ENCODE measurements at places on chromosomes 11 and 22.

DNA sequence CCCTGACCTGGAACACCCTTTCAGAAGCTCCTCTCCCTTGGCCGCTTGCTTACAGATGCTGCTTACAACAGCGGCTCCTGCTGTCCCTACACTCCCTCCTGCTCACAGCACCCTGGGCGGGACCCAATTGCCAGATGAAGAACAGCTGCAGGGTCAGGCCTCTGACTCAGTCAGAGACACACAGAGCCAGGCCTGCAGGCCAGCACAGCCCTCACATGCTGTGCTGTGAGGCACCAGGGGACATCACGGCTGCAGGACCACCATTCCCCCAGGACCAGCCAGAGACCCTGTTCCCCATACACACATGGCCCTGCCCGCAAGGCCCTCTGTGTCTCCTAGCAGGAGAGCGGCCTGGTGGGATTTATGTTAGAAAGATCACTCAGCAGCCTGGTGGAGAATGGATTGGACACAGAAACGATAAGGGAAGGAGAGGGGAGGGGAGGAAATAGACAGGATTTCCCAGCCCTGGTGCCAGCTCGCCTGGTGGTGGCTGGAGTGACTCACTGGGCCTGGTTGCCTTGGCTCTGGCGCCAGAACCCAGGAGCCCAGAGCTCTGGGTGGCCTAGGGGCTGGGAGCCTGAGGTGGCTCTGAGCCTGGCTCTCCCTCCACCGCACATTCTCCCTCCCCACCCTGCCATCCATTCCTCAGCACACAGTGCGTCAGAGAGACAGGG lies 6.7 kb downstream of the CAPN5 start:
- peak; percentile 86 for DNase-seq

- no peak for DNase-seq
Observed at GRCh38 chr11:77088236-77089003, 14.2 kb upstream of the OMP start.

DNA sequence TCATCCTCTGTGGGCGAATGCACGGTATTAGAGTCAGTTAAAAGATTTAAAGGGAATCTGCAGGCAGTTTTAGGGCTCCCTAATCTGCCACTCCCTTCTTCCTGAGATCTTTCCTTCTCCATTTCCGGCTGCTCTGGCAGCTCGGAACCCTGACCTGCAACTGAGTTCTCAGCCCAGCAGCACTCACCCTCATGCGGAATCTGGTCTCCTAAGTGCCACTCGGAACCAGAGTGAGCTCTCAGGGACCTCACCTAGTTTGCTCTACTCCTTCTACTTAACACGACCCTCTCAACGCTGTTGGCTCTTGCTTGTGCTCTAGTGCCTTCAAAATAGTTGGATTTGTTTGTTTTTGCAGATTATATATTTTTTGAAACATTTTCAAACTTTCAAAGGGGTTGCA lies 19.3 kb upstream of the IL10RA start:
- DNase-seq: no peak

DNA sequence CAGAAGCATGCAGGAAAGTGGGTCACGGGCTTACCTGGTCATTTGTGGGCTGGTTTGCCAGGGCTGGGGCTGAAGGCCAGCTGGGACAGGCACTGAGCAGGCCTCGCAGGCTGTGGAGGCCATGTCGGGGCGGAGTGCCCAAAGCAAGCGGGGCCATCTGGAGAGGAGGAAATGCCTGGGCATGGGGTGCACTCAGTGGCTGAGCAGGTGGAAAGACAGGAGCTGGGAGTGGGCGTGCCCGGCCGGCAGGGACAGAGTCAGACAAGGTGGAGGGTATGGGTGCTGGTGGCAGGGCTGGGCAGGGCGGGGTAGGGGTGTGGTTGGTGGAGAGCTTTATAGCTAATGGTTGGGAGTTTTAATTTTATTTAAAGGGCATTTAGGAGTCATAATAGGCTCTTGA lies 27.4 kb downstream of the DAGLA start:
- no peak for DNase-seq

DNA sequence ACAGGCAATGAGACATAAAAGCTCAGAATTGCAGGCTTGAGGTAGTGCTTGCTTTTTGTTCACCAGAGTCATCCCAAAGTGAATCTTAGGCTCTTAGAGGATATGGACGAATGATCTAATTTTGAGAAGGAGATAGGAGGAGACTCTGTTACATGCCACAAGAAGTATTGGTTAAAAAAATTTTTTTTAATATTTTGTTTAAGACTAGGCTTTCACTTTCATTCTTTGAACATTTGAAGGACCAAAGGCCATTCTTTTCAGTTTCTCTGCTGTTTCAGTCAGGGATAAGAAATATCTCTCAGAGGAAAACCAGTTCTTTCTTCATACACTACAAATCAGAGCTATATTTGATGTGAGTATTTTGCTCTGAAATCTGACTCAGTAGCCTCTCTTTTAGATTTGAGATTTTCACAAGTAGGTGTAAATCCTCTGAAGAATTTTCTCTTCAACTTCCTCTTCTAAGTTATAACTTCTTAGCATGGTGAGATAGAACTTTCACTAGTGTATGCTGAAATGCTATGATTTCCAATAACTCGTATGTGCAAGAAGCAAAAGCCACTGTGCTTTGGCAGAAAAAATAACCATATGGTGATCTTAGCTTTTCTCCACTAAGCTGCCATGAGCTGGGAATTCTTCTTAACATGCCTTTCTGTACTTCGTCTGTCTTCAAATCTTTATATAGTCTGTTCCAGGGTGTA lies 24.1 kb upstream of the FAM181B start:
- DNase-seq: no peak

DNA sequence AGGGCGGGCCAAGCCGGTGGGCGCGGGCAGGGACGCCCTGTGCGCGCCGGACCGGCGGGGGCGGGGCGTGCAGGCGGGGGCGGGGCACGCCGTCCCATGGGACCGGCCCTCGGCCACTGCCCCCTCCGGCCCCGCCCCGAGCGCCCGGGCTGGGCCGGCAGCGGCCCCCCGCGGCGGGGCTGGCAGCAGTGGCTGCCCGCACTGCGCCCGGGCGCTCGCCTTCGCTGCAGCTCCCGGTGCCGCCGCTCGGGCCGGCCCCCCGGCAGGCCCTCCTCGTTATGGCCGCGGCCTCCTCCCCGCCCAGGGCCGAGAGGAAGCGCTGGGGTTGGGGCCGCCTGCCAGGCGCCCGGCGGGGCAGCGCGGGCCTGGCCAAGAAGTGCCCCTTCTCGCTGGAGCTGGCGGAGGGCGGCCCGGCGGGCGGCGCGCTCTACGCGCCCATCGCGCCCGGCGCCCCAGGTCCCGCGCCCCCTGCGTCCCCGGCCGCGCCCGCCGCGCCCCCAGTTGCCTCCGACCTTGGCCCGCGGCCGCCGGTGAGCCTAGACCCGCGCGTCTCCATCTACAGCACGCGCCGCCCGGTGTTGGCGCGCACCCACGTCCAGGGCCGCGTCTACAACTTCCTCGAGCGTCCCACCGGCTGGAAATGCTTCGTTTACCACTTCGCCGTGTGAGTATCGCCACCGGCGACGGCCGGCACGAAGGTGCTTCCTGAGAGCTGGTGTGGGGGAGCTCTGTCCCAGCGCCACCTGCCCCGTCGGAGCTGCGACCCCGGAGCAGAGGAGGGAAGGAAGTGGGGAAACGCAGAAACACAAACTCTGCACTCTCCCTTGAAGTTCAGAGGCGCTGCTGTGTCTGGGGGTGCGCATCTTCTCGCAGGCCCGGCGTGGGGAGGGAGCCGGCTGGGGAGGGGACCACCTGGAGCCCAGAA lies at the start of gene KCNQ1:
Gene KCNQ1, plus strand, starts transcription at position 188 of the 925 bp plus-strand sequence. Its CDS starts 91 bp downstream, at position 279.
- no peak for DNase-seq

DNA sequence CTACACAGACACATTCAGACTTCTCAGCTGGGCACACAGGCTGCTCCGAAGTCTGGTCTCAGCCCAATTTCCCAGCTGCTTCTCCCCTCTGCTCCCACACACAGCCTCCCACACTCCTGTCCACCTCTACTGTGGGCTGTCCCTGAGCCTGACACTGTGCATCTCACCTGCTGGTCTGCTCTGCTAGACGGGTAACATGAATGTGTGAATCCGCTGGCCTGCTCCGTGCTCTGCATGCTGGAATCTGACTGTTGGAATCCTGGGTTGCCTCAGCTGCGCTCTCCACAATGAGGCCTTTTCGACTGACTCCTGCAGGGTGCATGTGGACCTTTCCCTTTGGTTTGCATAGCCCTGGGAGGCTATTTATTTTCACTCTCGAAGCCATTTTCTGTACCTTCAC lies 489.5 kb upstream of the B3GAT1 start:
- DNase-seq: no peak

DNA sequence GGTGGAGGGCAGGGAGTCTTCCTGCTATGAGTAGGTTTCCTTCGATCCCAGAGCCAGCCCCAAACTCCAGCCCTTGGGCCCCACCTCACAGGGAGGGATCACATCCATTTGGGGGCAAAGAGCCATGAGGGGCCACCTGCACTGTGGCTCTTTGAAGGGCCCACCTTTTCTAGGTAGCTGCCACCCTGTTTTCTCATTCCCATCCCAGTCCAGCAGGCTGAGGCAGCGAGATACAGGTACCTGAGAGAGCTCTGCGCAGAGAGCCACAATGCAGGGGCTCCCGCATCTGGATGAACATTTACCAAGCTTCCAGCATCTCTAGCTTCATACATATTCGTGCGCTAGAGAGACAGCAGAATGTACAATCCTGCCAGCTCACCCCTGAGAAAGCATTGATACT lies 16.3 kb downstream of the FXYD6 start:
- DNase-seq: peak; percentile 42

DNA sequence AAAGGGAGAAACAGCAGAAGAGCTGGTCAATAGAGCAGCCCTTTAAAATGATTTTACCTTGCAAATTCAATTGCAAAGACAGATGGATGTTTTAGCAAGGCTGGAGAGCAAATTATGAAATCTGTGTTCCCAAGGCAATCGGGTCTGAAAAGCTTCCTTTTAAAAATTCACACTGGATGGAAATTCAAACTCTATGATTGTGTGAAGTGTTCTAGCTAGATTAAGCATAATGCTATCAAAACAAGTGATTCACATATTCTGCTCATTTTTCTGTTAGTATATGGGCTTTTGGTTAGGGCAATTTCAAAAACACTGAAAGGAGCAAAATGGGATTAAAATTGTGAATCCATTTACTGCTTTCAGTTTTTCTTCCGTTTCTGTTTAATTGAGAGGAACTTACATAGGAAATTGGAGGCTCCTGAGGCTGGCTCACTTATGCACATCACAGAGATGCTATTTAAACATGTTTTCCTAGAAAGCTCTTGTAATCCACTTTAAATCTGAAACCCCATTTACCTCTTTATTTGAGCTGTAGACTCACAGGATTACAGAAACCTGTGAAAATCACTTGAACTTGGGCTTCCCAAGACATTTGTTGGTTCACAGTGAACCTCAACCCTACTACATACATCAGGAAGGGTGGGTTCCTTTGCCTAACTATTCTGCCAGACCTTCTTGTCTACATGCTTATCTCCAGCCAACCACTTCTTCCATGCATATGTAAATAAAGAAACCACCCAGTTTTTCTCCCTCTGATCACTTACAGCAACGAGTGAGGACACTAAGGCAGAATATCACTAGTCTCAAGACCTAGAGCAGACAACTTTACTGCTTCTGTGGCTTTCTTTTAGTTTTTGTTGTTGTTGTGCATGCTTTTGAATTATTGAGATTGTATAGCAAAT lies 201.9 kb upstream of the PITPNB start:
- DNase-seq: no peak

- DNase-seq: no peak
Observed at GRCh38 chr22:46681010-46681409, 57.0 kb downstream of the CERK start.

GRCh38 chr11:12026331-12027211 lies 18.1 kb upstream of the DKK3 start:
- no peak for DNase-seq

DNA sequence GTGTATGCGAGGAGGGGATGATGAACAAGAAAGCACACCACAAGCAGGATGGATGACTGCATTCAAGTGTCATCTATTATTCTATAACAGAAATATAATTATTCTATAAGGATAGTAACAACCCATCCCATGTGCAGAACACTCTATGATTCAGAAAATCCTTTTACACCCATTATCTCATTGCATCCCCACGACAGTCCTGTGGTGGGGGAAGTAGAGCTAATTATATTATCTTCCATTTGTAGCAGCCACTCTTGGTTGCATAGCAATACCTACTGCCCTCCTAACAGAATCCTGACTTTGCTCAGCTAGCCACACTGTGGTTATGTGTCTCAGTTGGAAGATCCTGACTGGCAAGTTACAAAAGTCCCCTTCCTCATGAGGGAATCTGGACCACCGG lies 406.5 kb upstream of the NARS2 start:
- no peak for DNase-seq

- DNase-seq: no peak
Observed at GRCh38 chr22:19508024-19508776, 16.0 kb downstream of the CLDN5 start.

DNA sequence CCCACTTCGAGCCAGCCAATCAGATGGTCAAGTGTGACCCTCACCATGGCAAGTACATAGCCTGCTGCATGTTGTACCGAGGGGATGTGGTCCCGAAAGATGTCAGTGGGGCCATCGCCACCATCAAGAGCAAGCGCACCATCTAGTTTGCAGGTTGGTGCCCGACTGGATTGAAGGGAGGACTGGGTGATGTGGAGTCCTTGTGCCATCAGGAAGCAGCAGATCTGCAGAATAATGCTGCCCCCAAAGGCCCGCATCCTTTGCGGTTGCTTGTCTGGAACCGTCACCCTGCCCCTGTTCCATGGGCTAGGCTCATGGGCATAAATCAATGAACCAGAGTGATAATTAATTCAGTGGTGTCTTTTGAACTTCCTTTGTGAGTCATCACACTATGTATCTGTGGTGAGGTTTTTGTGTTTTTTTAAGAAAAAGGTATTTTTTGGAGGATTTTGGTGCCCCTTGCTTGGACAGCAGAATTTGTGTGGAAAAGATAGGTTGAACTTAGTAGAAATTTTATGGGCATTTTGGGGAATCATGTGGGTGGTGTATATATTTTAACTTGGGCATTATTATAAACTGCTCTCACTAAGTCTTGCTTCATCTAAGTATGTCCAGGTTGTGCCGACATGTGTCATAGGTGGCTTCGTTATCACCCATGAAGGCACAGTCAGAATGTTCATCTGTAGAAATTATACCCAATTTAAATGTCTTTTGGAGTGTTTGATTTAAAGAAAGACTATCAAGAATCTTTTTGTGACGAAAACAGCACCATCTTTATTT lies 22.3 kb downstream of the LRRC74B start:
- no peak for DNase-seq

DNA sequence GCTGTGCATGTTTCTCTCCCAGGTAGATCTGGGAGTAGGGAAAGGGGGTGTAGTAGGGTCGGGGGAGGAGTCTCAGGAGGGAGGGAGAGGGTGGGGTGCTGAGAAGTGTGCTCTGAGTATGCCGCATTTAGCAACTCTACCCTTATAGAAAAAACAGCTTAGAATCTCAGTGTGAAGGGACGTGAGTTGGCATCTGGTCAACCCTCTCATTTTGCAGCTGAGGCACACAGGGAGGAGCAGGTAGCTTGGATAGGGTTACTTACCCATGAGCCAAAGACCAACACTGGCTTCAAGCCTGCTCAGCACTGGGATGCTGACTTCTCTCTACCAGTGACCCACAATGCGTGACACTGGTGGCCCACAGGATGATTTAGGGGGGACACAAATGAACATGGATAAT lies 95.9 kb downstream of the FBXO7 start:
- no peak for DNase-seq

All from right forelimb (tissue), 1 donor.